ENCODE measurements at places on chromosomes 5 and 9.

DNA sequence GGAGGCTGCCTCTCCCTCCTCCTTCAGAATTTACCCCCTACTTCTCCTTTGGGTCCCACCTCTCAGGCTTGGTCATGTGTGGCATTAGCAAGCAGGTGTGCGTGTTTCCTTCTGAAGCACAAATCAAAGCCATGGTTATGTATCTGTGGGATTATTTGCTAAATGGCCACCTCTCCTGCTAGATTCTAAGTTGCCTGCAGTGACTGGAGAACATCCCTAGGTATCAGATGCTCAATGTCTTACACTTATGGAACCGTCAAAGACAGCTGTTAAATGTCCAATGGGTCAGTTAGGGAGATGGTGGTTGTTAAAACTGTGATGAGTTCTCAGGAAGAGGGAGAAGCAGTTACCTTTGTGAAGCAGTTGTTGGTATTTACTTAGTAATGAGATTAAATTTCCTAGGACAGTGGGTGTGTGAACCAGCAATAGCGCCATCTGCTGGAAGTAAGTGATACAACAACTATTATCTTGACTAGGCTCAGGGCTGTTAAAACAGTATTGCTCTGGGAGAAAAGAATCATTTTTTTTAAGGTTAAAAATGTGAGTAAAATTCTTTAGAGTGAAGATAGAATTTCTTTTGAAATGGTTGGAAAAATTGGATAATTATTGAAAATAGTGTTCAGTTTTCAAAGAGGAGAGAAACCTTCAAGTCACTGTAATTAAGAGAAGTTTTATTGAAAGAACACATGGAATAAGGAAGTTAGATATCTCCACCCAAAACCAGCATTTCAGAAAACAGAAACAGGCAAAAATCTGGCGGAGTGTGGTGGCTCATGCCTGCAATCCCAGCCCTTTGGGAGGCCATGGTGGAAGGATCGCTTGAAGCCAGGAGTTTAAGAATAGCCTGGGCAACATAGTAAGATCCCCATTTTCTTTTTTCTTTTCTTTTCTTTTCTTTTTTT, 71.3 kb downstream of the TMC1 start:
- peak; percentile 51 for DNase-seq

- DNase-seq = no peak
Measured at GRCh38 chr9:107016383-107016782, 153.4 kb downstream of the ZNF462 start.

- DNase-seq = no peak
Measured at GRCh38 chr9:90834828-90835595, 33.4 kb downstream of the SYK start.

- DNase-seq = no peak
Measured at GRCh38 chr5:37810311-37810710, 29.5 kb downstream of the GDNF start.

GRCh38 chr5:1319436-1320256, 24.8 kb upstream of the TERT start:
- no peak for DNase-seq

GRCh38 chr9:37921546-37922300, 17.8 kb upstream of the SLC25A51 start:
- no peak for DNase-seq

DNA sequence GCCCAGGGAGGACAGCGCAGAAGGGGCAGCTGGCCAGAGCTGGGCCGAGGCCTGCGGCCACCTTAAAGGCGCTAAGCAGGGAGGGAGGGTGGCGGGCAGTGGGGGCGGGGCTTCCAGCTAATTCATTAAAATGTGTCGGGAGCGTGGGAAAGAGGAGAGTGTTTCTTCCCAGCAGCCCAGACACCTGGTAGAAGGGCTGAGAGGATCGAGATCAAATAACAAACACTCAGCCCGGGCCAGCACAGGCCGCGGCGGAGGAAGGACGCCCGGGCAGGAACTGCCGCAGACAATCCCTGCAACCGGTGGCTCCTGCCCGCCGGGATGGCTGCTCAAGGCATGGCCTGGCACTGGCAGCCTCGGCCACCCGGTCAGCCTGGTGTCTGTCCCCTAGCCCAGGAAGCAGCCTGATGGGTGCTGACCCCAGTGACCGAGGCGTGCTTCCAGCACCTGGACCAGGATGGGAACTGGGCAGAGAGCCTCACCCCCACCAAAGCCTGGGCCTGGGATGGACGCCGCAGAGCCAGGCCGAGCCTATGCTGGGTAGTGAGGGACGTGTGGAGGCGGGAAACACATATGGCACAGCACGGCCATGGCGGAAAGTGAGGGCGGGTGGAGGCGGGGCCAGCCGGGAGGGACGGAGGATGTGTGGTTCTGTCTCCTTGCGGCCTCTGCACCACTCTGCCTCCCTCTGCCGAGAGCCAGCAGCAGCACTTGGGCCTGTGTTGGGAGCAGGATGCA, 3.2 kb upstream of the NRARP start:
- no peak for DNase-seq

DNA sequence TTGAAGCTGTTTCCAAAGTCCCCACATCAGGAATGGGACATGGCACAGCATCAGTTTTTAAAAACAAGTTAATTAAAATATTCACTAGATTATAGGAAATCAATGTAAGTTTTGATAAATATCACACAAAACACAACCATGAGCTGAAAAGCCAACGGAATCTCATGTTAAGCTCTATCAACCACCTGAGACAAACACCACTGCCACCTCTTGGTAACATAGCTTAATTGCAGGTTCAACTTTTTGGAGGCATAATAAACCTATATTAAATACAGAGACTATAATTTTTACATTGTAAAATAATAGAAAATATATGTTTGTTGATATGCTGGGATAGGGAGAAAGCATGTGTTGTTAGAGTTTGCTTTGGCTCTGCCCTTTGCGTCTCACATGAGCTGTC, 126.1 kb downstream of the SV2C start:
- DNase-seq = no peak

- no peak for DNase-seq
Measured at GRCh38 chr5:36882250-36882649, 5.7 kb downstream of the NIPBL start.

GRCh38 chr5:97100476-97100875, 41.9 kb downstream of the LIX1 start:
- no peak for DNase-seq

DNA sequence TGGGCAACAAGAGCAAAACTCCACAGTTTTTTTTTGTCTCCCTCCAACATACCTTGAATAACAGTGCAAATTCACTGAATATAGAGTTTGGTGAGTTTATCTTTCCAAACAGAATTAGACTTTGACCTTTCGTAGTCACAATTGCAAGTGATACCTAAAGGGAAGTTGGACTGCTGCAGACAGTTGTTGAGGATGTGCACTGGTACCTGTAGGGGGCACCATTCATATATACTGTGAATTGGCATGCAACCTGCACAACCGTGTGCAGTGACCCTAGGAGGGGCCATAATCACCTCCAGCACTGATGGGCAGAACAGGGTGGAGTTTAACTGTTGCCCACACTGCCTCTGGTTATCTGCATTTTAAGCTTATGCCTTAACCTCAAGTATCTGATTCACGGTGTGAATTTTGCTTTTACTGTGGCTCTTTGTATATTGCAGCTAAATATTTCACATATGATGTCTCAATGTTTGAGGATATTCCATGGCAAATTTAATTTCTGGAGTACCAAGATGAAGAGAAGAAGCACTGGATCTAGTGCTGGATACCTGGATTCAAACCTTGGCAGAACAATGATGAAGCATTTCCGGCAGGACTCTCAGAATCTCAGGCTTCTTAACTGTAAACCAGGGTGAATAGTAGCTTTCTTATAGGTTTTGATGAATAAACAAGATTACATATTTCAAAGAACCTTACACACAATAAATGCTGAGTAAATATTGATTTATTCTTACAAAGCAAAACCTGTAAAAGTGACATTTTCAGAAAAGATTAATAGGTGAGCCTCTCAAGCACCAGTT, 144.3 kb downstream of the ACTBL2 start:
- DNase-seq = peak; percentile 42

GRCh38 chr9:84271921-84272556, 68.5 kb downstream of the SLC28A3 start:
- no peak for DNase-seq

DNA sequence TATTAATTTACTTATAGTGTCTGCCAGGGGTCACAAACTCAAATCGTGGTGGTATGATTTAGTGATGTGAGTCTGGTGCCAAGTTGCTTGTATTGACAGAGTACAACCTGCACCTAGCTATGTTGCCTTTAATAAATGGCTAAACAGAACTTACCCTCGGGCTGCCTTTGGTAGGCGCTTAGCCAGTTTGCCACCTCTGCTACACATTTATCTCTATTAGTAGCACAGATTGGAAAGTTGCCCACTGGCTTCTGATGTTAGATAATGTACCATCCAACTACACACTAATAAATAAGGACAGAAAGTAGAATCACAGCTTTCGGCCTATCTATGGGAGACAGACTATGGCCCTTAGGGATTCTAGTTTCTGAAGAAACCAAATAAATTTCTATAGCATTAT, 368.4 kb downstream of the MAN2A1 start:
- DNase-seq = no peak

- DNase-seq = no peak
Measured at GRCh38 chr9:124399968-124400940, 15.0 kb downstream of the PSMB7 start.

- DNase-seq = no peak
Measured at GRCh38 chr5:10661401-10661800, 97.5 kb downstream of the ANKRD33B start.

DNA sequence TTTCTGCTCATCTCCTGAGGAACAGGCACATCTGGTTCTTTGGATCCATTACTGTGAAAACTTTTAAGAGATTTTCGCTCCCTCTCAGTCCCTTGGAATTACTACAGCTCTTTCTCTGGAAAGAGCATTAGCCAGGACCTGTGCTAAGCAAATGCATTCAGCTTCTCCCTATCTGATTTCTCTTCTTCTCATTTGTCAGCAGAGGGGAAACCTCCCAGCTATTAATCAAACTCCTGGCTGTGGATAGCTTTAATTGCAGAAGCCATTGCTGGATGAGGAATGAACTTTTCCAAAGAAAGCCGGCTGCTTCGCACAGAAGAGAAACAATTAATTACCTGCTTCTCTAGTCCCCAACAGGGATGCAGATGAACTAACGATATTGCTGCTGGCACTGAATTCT, 37.9 kb downstream of the TLR4 start:
- no peak for DNase-seq

DNA sequence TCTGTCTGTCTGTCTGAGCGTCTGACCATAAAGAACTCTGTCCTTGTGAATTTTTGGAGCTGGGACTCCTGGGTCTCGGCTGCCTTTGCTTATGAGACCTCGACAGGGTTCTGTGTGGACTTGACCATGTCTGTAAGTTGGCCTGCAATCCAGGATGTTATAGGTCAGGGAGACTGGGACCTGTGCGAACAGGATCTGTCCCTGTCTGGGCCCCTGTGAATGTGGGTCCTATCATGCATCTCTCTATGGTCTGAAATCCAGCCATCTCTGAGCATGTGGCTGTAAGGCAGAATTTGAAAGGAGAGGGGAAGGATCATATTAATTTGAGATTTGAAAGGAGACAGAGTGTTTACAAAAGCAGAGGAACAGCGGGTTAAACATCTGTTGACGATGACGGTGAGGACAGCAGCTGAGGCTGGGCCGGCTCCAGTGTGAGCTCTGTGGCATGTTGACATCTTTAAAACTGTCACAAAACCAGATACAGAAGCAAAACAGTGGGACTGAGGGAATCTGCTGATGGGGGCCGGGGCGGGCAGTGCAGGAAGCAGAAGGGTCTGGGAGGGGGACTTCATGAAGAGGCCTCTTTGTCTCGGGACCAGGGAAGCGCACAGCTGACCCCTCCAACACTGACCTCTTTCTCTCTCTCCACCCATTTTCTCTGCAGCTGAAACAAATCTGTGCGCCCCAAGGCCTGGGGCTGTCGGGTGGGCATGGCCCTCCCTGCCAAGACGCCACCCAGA, 19.1 kb upstream of the MVB12B start:
- DNase-seq = no peak

DNA sequence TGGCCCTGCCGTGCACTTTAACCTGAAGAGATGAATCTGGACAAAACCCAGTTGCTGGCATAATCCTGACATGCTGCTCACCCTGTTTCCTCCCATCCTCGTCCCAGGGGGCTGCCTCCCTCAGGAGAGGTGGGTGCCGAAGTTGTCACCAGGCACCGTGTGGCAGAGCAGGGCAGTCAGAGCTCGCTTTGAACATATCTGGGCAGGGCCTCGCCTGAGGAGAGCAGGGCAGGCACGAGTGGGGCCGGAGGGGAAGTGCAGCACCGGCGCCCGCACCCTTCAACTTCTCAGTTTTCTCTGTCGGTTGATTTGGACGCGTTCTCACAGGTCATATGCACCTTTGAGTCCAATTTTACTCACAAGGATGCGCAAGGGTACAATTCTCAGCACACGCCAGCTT, 141.1 kb upstream of the PHYKPL start:
- no peak for DNase-seq

DNA sequence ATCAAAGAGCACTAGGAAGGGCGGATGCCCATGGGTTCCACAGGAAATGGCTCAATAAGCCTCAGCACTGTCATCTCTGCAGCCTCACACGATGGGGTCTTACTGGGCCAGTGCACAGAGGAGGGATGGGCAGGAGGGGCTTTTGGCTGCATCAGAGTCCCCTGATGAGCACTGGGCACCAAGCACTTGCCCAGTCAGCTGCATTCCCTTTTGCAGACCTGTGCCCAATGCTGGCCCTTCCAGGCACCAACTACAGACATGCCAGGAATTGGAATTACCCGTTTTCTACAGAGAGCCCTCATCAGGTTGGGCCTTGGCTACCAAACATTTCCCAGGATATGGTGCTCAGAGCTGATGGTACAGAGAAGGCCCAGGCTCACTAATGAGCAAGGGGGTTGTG, 182.5 kb downstream of the HSPA4 start:
- DNase-seq = no peak

DNA sequence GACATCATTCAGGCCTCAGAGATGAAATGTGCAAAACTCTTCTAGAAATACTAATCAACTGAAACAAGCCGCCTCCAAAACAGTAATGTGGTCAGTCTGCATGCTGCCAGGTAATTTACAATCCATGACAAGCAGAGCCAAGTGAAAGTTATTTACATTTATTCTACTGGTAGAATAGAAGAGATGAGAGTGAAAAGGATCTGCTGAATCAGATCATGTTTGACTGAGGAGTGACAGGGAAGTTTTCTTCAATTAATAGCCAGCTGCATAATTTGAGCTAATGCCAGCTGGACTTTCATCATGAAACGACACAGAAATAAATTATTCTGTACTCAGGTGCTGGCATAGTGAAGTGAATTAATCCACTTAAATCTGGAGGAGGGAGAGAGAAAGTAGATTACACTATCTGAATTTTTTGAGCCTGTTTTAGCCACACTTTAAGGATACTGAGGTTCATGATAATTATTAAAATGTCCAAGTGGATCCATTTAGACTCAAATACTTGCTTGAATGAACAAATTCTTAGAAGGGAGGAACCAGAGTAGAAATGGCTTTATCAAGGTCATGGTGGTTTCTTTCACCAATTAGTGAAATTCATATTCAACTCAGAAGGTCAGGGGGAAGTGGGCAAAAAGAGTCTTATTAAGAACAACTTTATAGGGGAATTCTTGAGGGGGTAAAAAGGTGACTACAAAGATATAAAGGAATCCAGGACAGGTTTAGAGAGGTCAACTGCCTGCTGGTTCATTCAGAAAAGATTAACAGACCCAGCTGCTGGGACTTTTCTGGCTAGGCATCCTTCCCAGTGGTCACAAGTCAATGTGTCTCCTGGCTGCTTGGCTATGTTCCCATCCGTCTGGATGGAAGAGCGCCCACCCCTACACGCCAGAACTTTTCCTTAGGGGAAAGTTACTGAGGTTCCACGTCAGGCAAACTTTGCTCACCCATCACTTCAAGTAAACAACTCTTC, 350.4 kb downstream of the PDE4D start:
- no peak for DNase-seq

Data from HEK293T (cell line).